ENCODE measurements at places on chromosomes 7 and 10. TPM values are rescaled to one million over a fixed set of nuclear protein-coding genes. Genes with fewer than 3 reads are reported as not detected.

Gene ENTPD1
- 32.2 TPM for total RNA-seq

Gene CPXM2
- total RNA-seq, result 1.0 TPM

Gene CYP2E1
- total RNA-seq, result 0.23 TPM

Gene HDAC9
- 2.7 TPM for total RNA-seq

Gene LMTK2
- total RNA-seq, result 13.3 TPM

Gene TBXAS1
- total RNA-seq, result 2.0 TPM

Gene VIPR2
- not detected for total RNA-seq

Gene SLC39A12
- under 0.01 TPM for total RNA-seq

Gene STAMBPL1
- 1.4 TPM for total RNA-seq

Gene ODAD2
- 3.8 TPM for total RNA-seq

Gene HOXA11
- 0.70 TPM for total RNA-seq

Gene SSC4D
- total RNA-seq, result 0.98 TPM

Gene AKAP9
- 50.0 TPM for total RNA-seq

Gene NUTM2A
- total RNA-seq, result 0.09 TPM

Gene MDFIC
- total RNA-seq, result 69.1 TPM

Gene CCL26
- total RNA-seq, result not detected

Gene C10orf143
- 0.14 TPM for total RNA-seq

Gene EBLN1
- not detected for total RNA-seq

Gene NCF1
- not detected for total RNA-seq

Gene C10orf53
- total RNA-seq, result not detected

Gene ACSM6
- not detected for total RNA-seq

Gene WIPF3
- 0.17 TPM for total RNA-seq

Measured in dermis blood vessel endothelial cell (primary cell).